ENCODE measurements at places on chromosomes 7 and 10.

- no peak for ATAC-seq
Observed at GRCh38 chr10:60098677-60099601, 192.6 kb upstream of the CCDC6 start.

GRCh38 chr10:121048749-121049148 is 197.6 kb downstream of the WDR11 start:
- ATAC-seq: no peak

DNA sequence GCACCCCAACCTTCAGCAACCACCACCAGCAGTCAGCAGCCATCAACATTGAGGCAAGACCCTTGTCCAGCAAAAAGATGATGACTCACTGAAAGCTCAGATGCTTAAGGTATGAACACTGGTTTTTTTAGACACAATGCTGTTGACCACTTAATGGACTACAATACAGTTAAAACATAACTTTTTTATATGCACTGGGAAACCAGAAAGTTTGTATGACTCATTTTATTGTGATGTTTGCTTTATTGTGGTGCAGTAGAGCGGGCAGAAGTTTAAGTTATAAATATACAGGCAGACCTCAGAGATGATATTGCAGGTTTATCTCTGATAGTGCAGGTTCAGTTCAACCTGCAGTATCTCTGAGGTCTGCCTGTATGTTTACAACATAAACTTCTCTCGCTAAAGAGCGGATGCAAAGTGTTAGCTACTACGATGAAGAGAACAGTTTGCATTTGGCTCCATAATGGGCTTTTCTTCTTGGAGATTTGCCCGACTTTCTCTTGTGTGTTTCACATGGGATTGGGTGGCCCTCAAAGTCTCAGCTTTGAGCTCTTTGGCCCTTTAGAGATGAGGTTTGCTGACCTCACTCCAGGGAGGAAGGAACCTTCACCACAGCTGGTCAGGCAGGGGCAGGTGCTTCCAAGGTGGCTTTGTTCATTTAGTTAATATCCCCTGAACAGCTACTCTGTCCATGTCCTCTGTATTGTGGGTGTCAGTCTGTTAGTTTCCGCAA is 84.4 kb upstream of the SHH start:
- no peak for ATAC-seq

- ATAC-seq: no peak
Observed at GRCh38 chr10:132678436-132679216, 107.3 kb downstream of the NKX6-2 start.

DNA sequence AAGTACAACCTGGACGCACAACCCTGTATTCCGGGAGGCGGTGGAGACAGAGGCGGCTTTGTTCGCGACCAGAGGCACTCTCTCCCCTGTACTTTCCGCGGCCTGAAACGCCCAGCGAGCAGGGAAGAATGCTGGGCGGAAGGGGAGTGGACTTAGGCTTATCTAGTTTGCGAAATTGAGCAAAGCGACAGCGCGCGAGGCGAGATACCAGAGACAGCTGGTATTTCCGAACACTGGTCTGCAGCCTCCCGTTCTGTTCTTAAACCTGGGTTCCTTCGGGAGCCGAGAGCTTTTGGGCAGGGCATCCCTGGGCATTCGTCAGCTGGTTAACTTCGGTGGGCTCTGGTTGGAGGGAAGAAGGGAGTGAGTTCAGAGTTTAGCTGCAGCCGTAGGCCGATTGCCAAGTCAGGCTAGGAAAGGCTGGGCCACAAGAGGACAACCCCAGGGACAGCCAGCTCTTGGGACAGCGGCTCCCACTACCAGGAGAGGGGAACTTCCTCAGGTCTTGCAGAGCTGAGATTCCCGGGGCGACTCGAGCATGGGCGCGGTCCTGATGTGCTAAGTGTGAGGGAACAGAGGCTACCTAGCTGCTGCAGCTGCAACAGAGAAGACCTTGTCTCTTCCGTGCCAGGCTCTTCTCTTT is 3.9 kb downstream of the HMX3 start:
- ATAC-seq: no peak

- no peak for ATAC-seq
Observed at GRCh38 chr7:127527561-127527960, 57.8 kb downstream of the GCC1 start.

DNA sequence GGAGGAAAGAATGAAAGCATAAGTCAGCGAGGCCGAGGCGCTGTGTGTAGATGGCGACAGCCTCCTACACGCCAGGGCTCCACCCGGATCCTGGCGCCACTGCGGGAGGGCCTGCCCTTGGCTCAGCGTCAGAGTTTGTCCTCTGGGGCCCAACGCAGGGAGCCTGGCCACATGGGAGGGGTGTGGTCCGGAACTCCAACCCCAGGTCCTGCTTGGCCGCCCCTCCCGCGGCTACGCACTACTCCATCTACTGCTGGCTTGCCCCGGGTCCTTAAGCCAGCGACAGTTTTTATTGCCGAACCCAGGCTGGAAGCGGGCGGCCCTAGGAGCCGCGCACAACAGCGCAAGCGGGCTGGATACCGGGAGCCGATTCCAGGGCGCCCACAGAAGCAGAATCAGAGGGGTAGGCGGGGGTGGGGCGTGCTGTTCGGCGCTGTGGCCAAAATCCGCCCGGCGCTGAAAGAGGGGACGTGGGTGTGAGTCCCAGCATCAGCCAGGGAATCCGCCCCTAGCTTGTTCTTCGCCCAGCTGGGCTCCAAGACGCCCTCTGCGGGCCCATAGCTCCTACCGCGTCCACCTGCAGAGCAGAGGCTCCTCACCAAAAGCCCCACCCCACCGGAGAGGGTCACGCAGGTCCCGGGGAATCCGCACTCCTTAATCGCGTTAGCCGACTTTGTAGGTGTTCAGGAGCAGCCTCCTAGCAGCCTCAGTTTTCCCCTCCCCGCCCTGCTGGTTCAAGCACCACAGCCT is 4.5 kb downstream of the KAZALD1 start:
- peak; percentile 48 for ATAC-seq

GRCh38 chr10:30736685-30737232 is 107.2 kb upstream of the LYZL2 start:
- peak; percentile 67 for ATAC-seq

DNA sequence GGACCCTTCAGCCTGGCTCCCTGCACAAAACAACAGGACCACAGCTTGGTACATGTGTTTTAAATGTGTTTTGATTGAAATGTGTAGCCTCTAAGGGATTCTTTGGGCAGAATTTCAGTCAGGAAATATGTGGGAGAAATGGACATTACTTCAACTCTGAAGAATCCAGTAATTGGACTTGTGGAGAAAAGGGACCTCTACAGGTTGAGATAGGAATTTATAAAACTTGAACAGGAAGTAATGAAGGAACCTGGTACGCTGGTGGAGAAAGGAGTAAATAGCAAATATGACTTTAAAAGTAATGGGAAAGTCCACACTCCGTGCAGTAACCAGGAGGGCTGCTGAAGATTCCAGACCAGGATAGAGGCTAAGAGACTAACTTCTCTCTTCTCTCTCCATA is 220.5 kb downstream of the LHFPL3 start:
- ATAC-seq: no peak

DNA sequence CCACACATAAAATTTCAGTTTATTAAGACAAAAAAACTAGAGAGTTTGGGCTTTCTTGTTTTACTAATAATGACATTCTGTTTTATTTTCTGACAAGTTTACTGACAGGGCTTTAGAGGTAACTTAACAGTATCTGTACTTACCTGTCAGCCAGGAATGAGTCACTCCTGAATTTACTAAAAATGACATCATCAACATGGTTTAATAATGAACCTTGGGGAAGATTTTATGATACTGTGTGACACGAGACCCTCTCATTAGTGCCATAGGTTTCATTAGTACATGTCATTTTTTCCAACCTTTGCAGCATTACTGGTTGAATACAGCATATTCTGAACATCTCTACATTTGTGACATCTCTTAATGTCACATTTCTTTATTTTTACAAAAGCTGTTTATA is 131.1 kb downstream of the KCND2 start:
- ATAC-seq: no peak

DNA sequence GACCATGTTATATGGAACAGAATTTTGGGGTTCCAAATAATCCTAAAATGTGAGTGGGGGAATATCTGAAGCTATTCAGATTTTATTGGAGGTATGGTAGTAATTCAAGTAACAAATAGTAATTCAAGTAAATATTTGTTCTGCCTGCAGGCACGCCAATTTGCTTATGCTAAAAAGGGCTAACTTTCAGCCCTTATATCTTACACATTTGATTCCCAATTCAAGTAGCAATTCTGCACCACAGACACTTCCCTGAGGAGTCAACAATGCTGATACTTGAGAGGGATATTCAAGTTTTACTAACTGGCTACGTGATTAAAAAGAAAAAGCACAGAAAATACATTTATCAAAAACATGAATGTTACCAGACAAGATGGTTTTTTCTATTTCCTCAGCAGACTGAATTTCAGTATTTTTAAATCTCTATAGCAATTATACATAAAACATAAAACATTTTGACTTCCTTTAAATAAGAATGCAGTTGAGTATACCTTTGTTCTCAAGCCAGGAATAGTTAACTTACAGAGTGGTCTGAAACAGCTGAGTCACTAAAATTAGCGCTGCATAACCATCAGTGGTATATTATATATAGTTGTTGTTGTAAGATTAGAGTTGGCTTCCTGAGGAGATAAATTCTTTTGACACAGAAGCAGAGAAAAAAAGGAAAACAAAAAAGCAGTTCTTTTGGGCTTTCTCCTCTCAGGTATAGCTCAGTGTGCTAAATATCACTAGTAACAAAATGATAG is 33.9 kb downstream of the MTPN start:
- no peak for ATAC-seq

DNA sequence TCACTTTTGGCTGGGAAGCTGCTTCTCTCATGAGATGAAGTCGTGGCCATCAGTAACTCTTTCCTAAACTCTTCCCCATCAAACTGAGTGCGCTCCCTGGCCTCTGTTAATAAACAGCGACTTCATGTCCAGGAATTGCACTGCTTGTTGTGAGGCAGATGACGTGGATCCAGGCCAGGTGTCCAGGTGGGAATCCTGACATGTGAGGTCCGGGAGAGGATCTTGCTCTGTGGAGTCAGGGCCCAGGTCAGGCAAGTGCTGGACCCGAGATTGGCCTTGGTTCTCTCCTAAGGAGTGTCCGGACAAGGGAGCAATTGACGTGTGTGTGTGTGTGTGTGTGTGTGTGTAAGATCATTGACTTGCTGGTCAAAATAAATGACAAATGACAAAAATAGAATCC is 362.7 kb downstream of the GLRX3 start:
- ATAC-seq: no peak

- ATAC-seq: no peak
Observed at GRCh38 chr10:95579835-95580535, 18.8 kb upstream of the SORBS1 start.

DNA sequence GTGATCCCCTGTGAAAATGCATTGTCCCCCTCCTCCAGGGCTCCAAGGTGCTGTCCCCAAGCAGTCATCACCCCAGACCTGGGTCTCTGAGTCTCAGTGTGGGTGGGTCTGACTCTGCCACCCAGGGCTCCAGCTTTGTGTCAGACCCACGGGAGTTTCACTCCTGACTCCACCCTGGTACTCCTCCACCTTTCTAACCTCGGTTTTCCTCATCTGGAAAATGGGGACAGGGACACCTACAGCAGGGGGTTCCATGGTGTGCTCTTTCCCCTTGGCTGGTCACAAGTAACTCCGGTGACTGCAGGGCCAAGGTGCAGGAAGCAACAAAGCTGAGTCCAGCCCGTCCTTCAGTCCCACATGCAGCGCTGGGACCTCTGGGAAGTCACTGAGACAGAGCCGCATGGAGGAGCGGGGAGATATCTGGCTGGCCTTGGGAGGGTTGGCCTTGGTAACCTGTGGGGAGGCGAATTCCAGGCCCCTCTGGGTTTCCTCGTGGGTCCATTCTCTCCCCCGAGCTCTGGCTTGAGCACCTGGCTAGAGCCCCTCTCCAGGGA is 41.8 kb upstream of the RABGEF1 start:
- ATAC-seq: no peak

GRCh38 chr7:36279200-36279925 is 110.3 kb upstream of the ANLN start:
- peak; percentile 37 for ATAC-seq

DNA sequence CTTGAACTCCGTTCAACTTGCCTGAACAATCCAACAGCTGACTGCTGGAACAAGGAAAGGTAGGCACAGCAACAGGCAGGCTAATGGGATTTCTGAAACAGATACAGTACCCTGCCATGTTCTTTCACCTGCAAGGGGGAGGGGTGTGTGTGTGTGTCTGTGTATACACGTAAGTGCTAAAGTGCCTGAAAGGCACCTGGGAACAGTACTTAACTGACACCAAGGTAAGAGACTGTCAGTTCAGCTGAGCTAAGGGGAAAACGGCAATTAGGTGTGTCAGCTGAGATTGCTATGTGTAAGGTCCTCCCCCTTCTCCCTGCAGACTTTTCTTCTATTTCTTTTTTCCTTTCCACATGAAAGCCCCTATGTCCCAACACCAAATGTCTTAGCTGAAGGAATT is 27.0 kb downstream of the NAMPT start:
- no peak for ATAC-seq

- no peak for ATAC-seq
Observed at GRCh38 chr7:88306590-88307048, at the start of gene STEAP4. Gene STEAP4, minus strand, starts transcription at chr7:88306894. Its CDS starts 22,625 bp downstream, at chr7:88284269.

DNA sequence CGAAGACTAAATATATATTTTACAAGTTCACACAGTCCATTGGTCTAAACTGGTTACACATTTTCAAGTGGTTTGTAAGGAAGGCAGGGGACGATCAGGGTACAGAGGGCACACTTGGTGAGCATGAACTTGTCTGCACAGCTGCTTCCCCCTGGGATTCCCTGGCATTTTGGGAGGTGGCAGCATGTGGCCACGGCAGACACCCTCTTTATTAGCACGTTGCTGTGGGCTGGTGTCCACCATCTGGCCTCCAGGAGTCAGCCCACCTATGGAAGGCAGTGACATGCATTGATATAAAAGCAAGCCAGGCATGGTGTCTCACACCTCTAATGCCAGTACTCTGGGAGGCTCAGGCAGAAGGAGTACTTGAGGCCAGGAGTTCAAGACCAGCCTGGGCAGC is 350.2 kb downstream of the TYW1 start:
- no peak for ATAC-seq

DNA sequence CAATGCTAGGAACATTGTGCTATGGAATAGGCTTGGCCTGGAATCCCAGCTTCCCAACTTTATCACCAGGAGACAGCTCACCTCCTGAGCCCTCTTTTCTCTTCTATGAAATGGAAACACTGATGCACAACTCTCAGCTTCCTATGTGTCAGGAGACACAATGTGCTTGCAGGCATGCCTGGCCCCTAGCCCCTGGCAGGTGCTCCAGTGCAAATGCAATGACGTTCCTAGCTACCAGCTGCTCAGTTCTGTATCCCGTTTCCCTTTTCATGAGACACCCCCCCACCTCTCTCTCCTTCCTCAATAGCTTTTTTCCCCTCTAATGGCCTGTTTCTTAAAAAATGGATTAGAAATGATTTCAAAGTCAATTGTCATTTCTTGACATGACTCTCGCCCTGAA is 30.7 kb downstream of the HABP2 start:
- no peak for ATAC-seq

- ATAC-seq: no peak
Observed at GRCh38 chr10:119667562-119668328, 16.6 kb downstream of the BAG3 start.

DNA sequence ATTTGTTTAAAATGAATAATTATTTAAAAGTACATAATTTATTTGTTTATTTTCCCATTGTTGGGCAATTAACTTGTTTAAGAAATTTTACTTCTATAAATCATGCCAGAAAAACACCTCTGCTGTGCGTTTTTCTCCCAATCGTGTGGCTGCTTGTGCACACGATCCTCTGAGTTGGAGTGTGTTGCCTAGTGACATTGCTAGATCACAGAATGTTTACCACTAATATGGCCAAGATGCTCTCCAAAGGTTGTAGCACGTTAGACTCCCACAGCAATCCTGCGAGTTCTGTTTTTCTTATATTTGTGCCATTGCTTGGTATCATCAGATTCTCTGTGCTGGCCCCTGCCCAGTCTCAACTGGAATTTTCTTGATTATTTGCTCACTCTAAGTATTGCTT is 207.1 kb upstream of the ADCY1 start:
- ATAC-seq: no peak
